Tongue (tissue), 3 donors: ENCODE measurements at places on chromosomes 2 and 18.

DNA sequence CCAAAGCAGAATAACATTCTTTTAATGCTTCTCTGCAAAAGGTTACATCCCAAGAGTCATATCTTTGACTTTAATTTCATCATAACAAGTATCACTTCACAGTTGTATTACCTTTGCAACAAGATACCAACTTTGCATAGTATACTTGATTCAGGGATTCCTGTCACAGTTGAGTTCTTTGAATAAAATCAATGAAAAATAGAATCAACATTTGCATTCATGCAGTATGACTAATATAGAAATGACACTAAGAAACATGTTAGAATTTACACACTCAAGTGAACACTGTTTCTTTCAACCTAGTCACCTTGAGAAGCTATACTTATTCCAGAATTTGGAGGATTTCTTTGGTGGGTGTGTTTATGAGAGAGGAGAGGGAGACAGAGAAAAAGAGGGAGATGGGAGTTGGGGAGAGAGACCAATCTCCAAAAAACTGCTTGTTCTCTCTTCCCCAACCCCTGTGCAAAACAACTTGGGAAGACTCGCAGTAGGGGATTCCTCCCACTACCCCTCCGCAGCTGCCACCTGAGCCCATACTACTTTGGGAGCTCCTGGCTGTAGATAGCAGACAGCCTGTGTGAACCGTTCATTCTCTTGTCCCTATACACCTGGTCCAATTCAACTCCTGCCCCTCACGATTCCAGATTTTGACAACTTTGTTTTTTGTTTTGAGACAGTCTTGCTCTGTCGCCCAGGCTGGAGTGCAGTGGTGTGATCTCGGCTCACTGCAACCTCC lies 57.7 kb downstream of the PELI1 start:
- no peak for DNase-seq

DNA sequence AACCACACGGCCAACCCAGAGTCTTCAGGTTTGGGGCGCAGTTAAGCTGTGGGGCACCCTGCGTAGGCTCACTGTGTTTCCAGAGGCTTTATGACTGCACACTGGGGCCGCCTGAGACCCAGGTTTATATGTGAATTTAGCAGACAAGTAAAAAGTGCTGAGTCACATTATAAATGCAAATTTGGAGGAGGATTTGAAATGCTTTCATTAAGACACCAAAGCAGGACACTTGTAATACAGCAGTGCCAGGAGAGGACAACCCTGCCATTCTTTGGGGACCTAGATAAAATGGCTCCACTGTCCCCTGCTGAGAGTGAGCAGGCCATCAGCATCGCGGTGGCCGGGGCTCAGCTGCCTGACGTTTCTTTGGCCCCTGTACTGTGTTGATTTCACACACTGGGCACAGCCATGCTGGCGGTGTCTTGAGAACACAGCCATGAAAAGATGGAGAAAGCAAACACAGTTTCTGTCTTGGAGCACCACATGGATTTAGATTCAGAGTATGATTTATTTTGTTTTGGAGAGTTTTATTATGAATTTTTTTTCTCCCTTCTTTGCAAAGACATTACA lies 10.2 kb downstream of the ACKR3 start:
- no peak for DNase-seq

GRCh38 chr2:177708660-177709444 lies 316.3 kb downstream of the AGPS start:
- DNase-seq = no peak

DNA sequence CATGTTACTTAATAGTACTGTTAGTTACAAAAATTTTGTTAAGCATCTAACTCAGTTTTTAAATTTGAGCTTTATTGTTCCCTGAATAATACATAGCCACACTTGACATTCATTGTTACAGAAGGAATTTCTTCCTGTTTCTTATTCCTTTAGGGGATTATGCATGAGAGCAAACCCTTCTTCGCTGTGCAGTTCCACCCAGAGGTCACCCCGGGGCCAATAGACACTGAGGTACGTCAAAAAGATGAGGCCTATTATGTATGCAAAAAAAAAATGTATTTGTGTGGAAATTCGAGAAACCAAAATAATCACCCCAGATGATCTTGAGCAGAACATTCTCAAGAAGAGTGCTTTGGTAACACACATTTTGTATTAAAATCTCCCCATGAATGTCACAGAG lies 36.3 kb downstream of the CPS1 start:
- no peak for DNase-seq

DNA sequence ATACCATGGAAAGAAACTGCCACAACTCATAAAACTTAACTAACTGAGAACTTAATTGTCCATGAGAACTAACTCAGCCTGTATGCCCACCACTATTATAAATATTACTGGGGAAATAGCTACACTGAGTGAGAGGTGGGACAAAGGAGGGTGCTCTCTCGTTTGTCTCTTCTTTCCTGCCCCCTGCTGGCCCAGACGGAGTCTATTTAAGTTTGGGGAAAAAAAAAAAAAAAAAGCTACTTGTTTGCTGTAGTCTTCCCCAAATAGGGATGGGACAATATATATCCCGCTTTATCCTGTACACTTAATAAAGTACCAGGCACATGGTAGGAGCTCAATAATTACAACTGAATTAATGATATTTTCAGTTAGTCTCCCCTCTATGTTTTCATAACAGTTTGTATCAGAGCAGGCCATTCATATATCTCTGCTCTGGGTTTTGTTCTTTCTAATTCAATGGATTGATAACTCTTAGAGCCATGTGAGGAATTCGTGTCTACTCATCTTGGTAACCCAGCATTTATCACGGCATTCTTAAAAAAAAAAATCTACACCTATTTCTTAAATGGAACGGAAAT lies 647.6 kb upstream of the PKDCC start:
- DNase-seq = peak; percentile 38

DNA sequence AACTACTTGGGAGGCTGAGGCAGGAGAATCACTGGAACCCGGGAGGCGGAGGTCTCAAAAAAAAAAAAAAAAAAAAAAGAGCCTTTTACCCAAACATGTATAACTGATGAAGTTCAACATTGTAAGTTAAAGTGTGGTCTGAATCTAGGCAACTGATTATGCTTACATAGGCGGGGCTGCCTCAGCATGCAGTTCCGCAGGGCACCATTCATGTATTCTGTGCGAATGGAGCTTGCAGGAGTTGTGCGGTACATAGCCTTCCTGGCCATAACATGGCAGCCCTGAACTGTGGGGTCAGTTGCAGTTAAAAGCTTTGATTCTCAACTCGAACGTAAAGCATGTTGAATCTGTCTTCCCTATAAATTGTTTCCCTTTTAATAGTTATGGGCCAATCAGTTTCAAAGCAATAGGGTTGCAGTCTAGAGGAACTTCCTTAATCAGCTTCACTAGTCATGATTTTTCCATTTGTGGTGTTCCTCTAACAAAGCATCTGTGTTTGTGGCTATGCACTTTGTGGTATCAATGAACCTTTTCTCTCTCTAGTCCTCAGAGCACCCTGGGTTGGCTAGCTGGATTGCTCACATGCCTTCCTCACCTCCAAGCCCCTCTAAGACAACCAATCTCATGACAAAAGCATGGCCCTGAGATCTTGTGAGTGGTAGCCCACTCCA lies 30.6 kb upstream of the CEP68 start:
- no peak for DNase-seq

DNA sequence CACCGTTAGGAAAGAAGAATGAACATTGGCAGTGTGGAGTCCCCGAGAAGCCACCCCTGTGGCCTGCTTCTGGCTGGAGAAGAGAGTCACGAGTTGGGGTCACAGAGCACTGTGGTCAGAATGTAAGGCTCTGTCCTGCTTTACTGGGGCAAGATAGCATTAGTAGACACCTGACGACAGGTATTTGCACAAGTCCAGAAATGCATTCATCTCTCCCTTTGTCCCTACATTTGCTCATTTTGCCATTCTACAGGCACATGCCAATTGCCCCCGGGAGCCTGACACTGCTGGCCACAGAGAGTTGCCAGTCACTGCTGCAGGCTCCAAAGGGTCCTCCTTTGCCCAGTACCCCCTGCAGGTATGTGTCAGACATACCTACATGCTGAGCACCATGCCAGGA lies 133.3 kb downstream of the SMAD2 start:
- no peak for DNase-seq

DNA sequence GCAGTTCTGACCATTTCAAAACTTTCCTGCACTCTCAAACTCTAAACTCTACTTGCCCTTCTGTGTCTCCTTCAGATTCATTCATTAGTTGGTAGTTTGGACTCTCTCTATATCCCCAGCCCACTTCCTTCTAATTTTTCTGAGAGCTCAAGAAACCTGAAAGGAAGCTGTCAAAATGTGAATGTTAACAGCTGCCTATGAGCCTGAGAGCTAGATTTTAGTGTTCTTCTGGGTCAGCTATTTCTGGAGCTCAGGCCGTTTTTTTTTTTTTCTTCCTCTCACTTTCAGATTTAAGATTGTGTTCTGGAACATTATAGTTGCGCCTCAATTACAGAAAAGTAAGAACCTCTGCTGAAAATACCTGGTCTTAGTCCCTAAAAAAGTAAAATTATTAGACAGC lies 73.1 kb downstream of the RTN4 start:
- DNase-seq = peak; percentile 60

- peak; percentile 80 for DNase-seq
Observed at GRCh38 chr2:158034198-158034866, 67.3 kb upstream of the UPP2 start.

- no peak for DNase-seq
Observed at GRCh38 chr2:166293984-166294383, 81.8 kb downstream of the SCN9A start.

DNA sequence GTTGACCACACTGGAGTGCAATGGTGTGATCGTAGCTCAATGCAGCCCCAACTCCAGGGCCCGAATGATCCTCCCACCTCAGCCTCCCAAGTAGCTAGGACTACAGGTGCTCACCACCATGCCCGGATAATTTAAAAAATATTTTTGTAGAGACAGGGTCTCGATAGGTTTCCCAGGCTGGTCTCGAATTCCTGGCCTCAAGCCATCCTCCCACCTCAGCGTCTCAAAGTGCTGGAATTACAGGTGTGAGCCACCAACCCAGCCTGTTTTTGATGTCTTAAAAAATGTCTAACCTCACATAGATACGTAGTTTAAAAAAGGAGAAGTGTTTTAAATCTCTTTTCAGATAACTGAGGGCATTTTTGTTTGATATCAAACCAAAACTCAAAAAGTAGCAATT lies 37.6 kb downstream of the IMPA2 start:
- DNase-seq = no peak

- peak; percentile 93 for DNase-seq
Observed at GRCh38 chr2:223601932-223602666, at the start of gene SCG2. SCG2 (minus strand) TSS chr2:223602361; CDS start chr2:223599282, 3,079 bp downstream.

DNA sequence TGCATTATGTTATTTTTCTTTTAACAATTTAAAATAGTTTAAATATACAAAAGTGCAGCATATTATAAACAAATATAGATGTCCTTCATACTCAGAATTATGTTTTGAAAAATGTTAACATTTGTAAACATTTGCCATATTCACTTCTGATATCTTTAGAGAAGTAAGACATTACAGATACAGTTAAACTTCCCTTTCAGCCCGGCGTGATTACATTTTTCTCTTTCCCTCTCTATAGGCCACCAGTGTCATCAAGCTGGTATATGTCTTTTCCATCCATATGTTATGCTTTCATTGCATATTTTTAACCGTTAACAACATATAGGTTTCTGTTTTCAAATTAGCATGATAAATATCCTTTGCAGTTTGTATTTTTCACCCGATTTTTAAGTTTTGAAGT lies 27.1 kb downstream of the TTC39C start:
- no peak for DNase-seq

DNA sequence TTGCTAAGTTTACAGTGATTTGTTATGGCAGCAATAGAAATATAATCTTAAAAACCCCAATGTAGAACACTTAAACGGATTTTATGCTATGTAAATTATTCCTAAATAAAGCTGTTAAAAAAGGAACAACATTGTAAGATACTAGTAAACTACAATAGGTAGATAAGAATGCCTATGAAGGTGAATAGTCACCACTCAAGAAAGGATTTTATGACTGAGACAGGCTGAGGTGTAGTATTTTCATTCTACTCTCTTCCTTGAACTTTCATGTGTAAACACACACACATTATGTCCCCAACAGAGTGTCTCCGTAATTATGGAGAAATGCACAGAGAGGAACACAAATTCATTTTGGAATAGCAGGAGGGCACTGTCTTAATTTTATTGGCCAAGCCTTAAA lies 183.9 kb upstream of the ST6GAL2 start:
- no peak for DNase-seq
